ENCODE measurements at places on chromosomes 3 and 15.

DNA sequence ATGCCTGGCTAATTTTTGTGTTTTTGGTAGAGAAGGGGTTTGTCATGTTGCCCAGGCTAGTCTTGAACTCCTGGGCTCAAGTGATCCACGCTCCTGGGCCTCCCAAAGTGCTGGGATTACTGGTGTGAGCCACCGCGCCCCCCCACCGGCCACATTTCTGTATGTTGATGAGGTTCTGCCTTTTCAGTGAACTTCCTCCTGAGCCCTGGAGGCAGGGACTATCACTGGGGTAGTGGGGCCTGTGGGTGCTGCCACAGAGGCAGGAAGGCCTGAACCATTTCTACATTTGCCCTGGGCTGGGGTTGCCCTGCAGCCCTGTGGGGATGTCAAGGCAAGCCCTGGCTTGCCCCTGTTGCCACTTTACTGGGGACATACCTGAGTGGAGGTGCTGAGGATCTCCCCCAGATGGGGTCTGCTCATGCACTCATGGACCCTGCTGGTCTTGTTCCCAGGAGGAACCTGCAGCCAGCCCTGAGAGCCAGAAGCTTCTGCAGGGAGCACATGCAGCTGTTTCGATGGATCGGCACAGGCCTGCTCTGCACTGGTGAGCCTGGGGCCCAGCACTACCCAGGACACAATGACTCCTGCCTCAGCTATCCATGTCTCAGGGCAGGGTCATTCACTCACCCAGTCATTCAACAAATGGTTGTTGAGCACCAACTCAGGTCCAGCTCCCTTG is 5.7 kb downstream of the SLC28A1 start:
- DNase-seq = no peak

DNA sequence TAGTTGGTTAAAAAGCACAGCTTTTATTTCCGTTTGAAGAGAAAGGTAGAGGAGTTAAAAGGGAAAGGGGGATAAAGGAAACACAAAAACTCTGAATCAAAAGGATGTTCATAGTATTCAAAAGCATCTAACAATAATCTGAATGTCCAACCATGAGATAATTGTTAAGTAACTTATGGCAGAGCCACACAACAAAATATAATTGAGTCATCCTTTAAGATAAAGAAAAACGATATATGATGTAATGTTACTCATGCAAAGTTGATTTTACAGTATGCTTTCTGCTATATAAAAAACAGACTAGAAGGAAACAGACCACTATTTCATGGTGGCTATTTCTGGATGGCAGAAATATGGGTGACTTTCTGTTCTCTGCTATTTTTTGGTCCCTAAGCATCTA is 3.9 kb downstream of the XPC start:
- no peak for DNase-seq

DNA sequence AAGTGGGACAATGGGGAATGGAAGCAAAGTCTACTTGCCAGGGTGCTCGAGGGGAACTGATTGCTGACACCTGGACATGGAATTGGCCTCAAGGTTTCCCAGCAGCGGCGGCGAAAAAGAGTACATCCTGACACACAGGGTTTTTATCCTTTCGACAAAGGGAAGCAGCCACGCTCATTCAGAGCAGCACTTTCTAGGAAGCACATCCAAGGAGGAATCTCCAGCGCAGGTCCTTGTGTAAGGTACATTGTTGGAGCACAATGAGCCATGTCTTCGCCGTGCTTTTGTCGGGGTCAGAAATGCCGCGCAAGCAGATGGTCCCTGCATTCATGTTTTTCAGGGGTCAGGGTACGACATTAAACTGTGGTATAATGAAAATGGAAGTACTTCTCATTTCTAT is 16.8 kb downstream of the CACNA1D start:
- DNase-seq = no peak

DNA sequence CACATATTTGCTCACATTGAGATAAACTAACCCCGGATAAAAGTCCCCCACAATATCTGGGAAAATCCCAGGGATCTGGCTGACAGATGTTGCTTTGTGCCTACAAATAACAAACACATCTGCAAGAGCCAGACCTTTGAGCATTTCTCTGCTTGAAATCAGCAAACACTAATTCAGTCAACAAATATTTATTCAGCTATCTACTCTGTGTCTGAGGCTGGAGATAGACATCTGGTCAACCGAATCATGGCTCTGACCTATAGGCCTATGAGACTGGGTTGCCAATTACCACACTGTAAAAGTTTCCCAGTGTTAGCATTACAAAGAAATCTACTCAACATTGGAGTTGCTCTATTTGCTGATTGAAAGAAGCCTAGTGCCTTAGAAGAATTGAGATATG is 201.1 kb upstream of the CADPS start:
- no peak for DNase-seq

DNA sequence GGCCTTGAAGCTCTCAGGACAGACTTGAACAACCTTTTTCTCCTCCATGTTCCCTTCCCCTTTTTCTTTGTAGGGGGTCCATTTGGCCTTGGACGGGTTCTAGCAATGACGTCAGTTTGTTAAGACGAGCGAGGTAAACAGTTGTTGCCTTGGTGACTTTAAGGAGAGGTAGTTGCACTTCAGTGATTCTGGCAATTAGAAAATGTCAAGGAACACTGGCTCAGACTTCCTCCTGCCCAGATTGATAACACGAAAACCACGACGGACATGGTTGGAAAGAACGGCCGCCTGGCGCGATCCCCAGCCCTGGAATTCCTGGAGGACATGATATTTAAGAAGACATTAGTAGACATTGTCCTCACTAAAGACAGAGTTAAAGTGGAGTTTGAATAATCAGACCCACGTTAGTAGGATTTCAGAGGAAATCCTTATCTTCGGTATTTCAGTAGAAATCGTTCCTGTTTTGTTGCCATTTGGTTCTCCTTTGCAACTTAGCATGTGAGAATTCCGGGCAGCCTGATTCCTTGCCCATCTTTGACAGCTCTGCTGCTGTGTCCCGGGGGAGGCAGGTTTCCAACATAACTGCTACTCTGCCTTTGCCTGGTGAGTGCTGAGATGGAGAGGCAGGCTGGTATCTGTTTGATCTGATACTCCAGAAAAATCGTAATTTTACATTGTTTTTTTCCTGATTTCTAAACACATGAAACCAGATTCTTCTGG is 87.3 kb downstream of the ST6GAL1 start:
- no peak for DNase-seq

- no peak for DNase-seq
These were observed 24.0 kb upstream of the ACP3 start for GRCh38 chr3:132293251-132293650.

DNA sequence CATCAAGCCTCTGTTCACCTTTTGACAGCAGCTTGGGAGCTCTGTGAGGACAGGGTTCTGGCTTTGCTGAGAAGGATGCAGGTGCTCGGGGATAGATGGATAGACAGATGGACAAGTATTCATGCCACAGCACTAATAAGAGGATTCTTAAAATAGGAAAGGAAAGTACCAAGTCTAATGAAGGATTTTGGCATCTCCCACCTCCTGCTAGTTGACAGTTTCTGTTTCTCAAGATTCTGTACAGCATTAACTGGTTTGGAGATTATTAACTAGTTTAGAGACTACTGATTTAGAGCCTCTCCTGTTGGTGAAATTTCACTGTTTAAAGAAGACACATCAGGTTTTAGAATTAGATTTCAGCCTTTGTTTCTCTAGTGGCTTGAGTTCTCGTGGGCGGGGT is 152.3 kb downstream of the CACNA1D start:
- peak; percentile 43 for DNase-seq

- no peak for DNase-seq
These were observed 5.9 kb upstream of the KLHL25 start for GRCh38 chr15:85800478-85801123.

DNA sequence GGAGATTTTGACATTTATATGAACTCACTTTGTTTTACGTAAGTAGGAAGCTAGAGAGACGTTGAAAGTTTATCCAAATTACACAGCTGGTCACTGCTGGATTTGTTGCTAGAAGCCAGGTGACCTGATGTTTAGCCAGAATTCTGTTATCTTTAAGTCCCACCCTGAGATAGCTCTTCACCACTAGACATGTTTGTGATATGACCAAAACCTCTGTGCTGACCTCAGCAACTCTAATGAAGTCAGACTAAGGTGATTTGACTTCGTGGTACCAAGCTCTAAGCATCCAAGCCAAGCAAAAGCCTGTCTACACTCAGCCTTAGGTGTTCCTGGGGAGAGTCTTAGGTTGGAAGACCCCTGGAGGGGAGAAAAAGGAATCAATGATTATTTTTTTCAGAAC is 102.4 kb downstream of the ARRDC4 start:
- DNase-seq = no peak

GRCh38 chr3:189507856-189508255 is 123.3 kb upstream of the TP63 start:
- no peak for DNase-seq

GRCh38 chr3:9951598-9951961 is 628 bp downstream of the PRRT3 start:
- DNase-seq = no peak

DNA sequence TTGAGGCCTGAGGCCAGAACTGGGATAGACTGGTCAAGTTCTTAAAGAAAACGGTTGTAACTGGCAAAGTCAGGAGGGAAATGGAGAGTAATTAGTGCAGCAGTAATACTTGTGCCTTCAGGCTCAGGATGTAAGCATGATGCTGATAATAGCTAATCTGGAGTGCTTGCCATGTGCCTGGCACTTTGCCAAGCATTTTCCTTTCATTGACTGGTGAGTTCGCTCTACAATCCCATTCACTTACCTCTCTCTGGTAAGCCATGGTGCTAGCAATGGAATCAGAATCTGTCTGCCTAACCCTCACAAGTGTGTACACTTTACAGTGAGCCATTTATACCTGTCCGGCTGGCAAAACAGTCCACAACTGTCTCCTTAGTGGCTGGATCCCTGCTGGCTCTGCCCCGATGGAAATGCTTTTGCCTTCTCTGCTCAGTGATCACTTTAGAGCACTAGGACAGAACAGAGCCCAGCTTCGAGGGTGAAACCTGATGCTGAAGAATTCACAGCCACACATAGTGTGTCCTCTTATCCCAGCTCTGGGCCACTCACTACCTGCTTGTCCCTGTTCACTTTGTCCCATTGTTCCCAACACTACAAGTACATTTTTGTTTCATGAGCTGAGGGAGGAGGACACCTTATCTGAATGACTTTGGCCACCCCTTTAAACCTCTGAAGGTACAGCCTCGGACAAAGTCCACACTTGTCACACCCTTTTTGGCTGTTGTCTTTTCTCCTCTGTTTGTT is 10.3 kb downstream of the CHP1 start:
- DNase-seq = no peak

- DNase-seq = no peak
These were observed 1.6 kb upstream of the P2RY13 start for GRCh38 chr3:151330899-151331298.

- no peak for DNase-seq
These were observed 4.4 kb upstream of the IQSEC1 start for GRCh38 chr3:13077431-13078162.

GRCh38 chr3:39468108-39468436 is 592 bp downstream of the MOBP start:
- no peak for DNase-seq

GRCh38 chr3:40054568-40055222 is 245.3 kb downstream of the MYRIP start:
- no peak for DNase-seq

GRCh38 chr3:88677298-88677697 is 430.1 kb upstream of the EPHA3 start:
- no peak for DNase-seq

DNA sequence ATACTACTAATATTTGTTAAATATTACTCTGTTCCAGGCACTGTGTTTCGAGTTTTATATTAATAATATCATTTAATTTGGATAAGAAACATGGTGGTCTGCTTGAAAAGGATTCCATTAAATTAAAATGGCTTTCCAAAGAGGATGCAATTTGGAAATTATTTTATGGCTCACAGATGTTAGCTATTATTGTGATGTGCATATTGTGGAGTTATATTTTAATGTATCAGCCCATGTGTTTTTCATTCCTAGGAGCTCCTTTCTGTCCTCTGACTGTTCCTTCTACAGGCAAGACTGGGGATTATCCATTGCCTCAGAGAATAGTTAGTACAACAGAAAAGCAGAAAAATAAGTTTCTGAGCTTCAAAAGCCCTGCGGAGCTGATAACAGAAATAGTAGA is 376.7 kb upstream of the PDZRN3 start:
- no peak for DNase-seq

DNA sequence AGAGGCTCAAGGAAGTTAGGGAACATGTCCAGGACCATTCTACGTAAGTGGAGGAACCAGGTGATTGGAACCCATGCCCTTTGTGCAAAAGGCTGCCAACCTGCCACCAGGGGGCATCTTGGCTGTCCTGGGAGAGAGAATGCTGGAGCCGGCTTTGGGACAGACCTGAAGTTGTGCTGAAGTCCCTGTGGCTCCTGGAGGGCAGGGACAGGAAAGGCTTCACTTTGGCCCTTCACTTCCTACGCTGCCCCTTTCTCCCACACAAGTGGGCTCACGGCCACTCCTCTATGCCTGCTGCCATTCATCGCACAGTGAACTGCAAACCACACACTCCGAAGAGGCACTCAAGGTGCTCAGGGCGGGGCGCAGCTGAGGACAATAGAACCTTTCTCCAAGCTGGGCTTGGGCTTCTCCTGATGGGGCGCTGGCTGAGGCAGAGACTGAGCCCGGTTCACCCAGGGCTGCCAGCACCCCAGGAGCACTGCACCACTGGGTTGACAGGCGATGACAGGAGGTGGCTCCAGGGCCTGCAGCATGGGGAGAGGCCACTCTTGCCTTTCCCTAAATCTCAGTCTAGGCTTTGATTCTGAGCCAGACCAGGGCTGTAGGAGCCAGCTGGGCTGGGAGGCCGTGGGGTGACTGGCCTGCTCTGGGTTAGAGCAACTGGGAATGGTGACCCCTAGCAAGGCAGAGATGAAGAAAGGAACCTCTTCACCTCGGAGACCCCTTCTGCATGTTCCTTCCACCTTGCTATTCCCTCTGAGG is 8.4 kb downstream of the SHF start:
- no peak for DNase-seq

GRCh38 chr15:64532521-64533315 is 72.3 kb downstream of the ZNF609 start:
- no peak for DNase-seq

DNA sequence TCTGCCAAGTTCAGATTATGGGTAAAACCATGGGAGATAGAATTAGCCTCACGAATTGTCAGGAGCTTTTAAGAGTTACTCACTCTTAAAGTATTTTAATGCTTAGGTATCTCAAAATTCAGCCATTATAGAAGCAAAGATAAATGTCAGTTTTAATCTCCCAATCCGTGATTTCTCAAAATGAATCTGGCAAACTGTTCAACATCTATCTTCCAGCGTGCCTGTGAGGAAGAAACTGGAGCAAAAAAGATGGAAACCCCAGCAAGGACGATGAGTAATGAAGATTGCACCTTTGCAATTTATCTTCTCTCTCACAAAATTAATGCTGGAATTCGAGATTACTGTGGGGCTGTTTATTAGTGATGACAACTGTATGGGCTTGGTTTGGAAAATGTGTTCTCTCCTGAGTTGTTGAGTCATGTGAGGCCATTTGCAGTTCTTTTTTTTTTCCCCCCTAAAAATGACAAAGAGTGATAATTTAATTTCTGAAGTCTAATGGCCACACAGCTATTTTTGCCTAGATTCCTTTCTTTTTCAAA is 70.5 kb downstream of the PYDC2 start:
- no peak for DNase-seq

- DNase-seq = no peak
These were observed 17.4 kb upstream of the ANKRD34C start for GRCh38 chr15:79265167-79265566.
